ENCODE measurements at places on chromosomes 5 and 9. TPM values are rescaled to one million over a fixed set of nuclear protein-coding genes. Genes with fewer than 3 reads are reported as not detected.

GRCh38 chr5:97694091-97694490 is 511.0 kb upstream of the RIOK2 start:
- H3K27ac ChIP-seq, result no peak overlapping the region
- no peak overlapping the region for H3K4me3 ChIP-seq
- H3K36me3 ChIP-seq, result no peaks in the 10 kb centered on the region
- no peaks in the 10 kb centered on the region for H3K27me3 ChIP-seq
- no peaks in the 10 kb centered on the region for H3K4me1 ChIP-seq

DNA sequence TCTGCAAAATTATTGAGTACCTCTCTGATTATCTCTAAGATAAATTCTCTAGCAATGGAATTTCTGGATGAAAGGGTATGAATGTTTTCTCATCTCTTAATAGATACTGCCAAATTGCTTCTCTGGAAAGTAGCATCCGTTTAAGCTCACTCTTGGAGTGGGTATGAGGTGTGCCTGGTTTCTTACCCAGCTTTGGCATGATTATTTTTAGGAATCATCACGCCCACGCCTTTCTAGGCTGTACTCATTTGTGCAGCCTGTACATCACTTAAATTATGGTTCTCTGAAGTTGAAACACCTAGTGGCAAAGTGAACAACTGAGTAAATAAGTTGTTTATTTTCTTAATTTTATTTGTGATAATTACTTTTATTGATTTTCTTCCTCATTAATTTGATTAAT is 156.5 kb upstream of the IL12B start:
- H3K36me3 ChIP-seq, result no peaks in the 10 kb centered on the region
- H3K4me1 ChIP-seq, result no peaks in the 10 kb centered on the region
- no peak for DNase-seq
- no peak overlapping the region for H3K27ac ChIP-seq
- H3K27me3 ChIP-seq, result no peaks in the 10 kb centered on the region

DNA sequence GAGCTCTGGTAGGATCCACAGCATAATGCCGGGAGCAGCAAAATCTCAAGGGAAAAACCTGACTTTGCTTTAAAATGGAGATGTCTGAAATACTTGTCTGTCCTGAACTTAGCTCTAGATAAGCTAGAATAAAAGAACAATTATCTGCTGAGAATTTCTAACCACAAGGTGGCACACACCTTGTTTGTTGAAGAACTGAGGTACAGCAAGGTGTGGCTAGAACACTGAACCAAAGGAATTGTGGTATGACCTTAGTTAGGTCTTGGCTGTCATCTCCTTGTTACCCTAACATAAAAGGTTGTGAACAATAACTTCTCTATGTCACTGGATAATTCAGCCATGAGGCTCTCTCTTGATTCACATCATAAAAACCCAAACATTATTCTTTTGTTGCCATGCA is 72.3 kb upstream of the ANXA1 start:
- H3K27me3 ChIP-seq, result no peaks in the 10 kb centered on the region
- peak; percentile 57 for DNase-seq
- H3K36me3 ChIP-seq, result no peaks in the 10 kb centered on the region
- H3K4me3 ChIP-seq, result no peak overlapping the region

Gene THOC3
- polyA plus RNA-seq, result 35.6 TPM

Gene POLR3G
- polyA plus RNA-seq, result 2.7 TPM

Gene UGT3A1
- polyA plus RNA-seq, result 142 TPM

GRCh38 chr5:150595466-150596031 is 44.9 kb upstream of the SYNPO start:
- H3K27me3 ChIP-seq, result no peaks in the 10 kb centered on the region
- H3K36me3 ChIP-seq, result peaks cover 23% of the 10 kb centered on the region

Gene PRRX2
- polyA plus RNA-seq, result 1.6 TPM

Gene TAF11L5
- not detected for polyA plus RNA-seq

Gene PRDM9
- not detected for polyA plus RNA-seq

DNA sequence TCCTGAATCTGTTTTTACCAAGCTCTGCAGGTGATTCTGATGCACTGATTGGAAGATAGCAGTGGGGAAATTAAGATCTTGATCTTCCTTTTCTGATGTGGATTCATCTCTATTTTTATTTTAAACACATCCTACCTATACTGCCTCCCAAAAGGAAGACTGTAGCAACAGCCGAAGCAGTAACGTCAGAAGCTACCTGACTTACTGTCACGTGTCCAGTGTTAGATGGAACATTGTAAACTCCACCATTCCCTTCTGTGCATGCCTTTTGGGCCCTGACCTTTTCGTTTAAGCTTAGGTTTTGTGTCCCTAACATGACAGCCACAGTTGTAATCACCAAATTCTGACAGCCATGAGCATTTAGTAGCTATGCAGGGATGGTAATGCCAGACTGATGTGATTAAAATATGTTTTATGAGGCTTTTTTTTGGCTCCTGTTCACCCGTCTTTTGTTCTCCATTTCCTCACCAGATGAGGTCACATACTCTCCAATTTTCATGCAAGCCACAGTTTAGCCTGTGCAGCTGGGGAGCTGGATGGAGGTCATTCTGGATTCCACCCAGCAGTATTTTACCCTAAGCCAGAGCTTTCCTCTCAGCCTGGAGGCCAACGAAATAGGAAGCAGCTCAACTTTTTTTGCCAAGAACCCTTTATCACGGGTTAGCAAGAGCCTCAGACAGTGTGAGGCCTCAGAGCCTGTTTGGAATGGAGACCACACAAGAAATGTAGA is 15.6 kb upstream of the FOXD1 start:
- no peaks in the 10 kb centered on the region for H3K4me1 ChIP-seq
- H3K27me3 ChIP-seq, result peaks cover 4% of the 10 kb centered on the region
- no peaks in the 10 kb centered on the region for H3K36me3 ChIP-seq
- DNase-seq, result peak; percentile 29

Gene PRR7
- polyA plus RNA-seq, result 1.7 TPM

DNA sequence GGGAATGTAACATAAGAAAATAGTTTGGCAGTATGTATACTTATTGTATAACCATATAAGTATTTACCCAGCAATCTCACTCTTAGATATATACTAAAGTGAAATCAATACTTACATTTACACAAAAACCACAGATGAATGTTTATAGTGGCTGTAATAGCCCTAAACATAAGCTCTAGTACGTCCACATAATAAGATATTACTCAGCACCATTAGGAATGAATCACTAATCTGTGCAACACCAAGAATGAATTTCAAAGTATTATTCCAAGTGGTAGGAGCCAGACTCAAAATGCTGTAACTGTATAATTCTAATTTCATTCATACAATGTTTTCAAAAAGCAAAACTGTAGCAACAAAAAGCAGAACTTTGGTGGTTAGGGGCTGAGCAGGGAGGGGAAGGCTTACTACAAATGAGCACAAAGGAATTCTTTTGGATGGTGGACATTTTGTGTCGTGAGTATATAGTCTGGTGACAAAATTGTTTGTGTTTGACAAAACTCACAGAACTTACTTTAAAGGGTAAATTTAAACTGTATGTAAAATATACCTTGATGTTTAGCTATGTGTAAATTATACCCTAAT is 11.9 kb upstream of the C5orf46 start:
- no peaks in the 10 kb centered on the region for H3K27me3 ChIP-seq
- no peak for DNase-seq
- no peaks in the 10 kb centered on the region for H3K36me3 ChIP-seq
- no peak overlapping the region for H3K27ac ChIP-seq
- H3K4me3 ChIP-seq, result no peak overlapping the region
- H3K4me1 ChIP-seq, result no peaks in the 10 kb centered on the region

DNA sequence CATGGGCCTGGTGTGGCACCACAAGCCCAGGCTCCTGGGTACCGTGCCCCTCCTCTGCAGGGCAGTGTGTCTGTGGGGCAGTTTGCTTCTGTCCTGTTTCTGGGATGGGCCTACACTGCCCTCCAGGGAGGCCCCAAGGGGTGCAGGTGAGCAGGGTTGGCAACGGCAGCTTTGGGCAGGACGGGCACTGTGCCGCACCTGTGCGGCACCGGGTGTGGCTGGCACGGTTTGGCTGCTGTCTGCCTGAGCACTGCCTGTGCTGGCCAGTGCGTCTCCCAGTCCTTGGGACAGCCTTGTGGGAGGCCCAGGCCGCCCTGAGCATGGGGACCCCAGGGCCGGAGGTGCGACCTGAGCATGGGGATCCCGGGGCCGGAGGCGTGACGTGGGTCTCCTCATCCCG is 37.2 kb downstream of the RXRA start:
- no peak overlapping the region for H3K4me3 ChIP-seq
- H3K27me3 ChIP-seq, result no peaks in the 10 kb centered on the region
- peak overlapping the region; percentile 98 for H3K27ac ChIP-seq
- DNase-seq, result no peak
- H3K36me3 ChIP-seq, result peaks cover 4% of the 10 kb centered on the region

- no peak overlapping the region for H3K27ac ChIP-seq
- no peaks in the 10 kb centered on the region for H3K27me3 ChIP-seq
- no peak for DNase-seq
- no peaks in the 10 kb centered on the region for H3K4me1 ChIP-seq
- no peaks in the 10 kb centered on the region for H3K36me3 ChIP-seq
- H3K4me3 ChIP-seq, result no peak overlapping the region
Observed at GRCh38 chr5:110618941-110619340, 107.5 kb downstream of the TMEM232 start.

GRCh38 chr5:143208781-143209510 is 194.5 kb downstream of the NR3C1 start:
- H3K27ac ChIP-seq, result no peak overlapping the region
- peaks cover 7% of the 10 kb centered on the region for H3K36me3 ChIP-seq

DNA sequence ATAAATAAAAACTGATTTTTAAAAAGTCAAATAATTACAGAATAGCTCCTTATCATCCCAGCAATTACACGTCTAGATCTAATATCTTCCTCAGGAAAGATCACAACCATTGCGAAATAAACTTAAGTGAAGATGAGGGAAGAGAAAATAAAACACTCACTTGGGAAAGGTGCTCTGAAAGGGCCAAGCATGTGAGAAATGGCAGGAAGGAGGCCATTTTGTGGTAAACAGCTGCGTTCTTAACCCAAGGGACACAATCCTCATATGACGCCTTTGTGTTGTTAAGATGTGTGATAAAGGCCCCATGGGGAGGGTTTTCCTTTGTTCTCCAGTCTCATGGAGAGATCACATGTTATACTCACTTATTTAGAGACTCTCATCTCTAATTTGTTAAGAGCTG is 32.5 kb downstream of the JAKMIP2 start:
- H3K36me3 ChIP-seq, result no peaks in the 10 kb centered on the region
- no peak overlapping the region for H3K27ac ChIP-seq
- H3K4me1 ChIP-seq, result no peaks in the 10 kb centered on the region

DNA sequence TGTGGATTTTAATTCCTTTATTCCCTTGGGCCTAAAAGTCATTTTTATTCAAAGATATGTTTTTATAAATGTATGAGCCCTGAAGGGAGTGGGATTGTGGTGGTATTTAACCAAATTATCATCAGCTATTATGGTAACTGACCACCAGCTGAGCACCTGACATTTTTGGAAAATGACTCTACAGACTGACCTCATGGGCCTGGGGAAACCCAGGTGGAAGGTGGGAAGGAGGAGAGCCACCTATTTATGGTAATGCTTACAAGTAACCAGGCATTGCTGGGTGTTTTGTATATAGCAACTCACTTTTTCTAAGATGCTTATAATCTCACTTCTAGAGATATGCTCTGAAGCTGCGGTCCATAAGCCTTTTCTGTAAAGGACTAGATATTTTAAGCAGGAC is 22.3 kb upstream of the NFIB start:
- DNase-seq, result no peak
- H3K27ac ChIP-seq, result no peak overlapping the region
- no peaks in the 10 kb centered on the region for H3K36me3 ChIP-seq
- H3K27me3 ChIP-seq, result peaks cover 26% of the 10 kb centered on the region
- no peaks in the 10 kb centered on the region for H3K4me1 ChIP-seq
- H3K4me3 ChIP-seq, result no peak overlapping the region

DNA sequence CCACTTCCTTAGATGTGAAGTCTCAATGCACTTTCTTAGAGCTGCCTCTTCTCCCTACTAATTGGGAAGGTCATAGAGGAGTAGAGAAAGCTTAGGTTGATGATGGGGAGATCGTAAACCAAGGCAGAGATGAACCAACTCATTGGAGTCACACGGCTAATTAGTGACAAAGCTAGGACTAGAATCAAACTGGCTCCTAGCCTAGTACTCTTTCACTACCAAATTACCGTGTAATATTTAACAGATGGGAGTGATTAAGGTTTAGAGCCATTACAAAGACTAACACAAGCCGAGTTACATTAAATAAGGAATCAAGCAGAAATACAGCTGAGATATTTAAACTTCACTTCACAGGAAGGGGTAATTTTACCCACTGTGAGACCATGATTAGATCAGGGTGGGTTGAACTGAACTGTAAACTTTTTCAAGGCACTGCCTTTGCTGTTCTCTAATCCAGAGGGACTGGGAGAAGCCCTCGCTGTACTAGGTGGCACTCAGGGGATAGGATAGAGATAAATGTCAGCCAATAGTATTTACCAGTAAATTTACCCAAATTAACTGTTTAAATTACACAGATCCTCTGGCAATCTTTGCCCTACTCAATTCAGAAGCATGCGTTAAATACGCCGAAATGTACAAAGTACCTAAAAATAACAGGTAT is 166.4 kb upstream of the PIK3R1 start:
- no peaks in the 10 kb centered on the region for H3K4me1 ChIP-seq
- no peaks in the 10 kb centered on the region for H3K27me3 ChIP-seq
- no peak overlapping the region for H3K4me3 ChIP-seq
- no peak for DNase-seq
- H3K36me3 ChIP-seq, result no peaks in the 10 kb centered on the region
- no peak overlapping the region for H3K27ac ChIP-seq

Measured in large intestine (tissue), 12 donors.